ENCODE measurements at places on chromosomes 2 and 18.

- peak; percentile 42 for DNase-seq
Observed at GRCh38 chr18:49582579-49582978, 20.7 kb downstream of the LIPG start.

- peak; percentile 67 for DNase-seq
Observed at GRCh38 chr2:38947241-38948239, 57.9 kb downstream of the ARHGEF33 start.

DNA sequence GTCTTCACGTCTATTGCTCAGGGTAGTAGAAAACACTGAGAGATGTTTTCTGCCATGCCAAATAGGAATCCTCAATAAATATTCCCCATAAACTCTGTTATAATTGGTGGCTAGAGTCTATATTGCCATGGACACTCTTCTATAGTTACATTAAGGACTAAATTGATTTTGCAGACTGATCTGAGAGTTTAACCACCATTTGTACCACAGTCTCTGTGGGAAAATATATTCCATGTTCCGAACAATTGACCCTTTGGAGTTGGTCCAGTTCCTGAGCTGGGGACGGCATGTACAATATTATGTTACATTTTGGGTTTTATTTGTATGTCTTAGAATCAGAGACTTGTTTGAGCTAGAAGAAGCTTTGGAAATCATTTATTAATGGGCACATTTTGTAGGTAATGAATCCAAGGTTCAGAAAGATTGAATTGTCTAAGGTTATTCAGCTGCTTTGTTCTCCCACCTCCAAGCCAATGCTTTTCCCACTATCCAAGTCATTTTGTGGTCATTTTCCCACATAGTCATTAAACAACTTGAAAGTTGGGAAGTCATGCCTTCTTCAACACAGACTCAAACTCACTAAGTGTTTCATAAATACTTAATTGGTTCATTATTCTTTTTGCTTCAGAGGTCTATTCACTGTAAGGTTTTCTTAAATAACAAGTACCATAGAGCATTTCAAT is 5.1 kb upstream of the PPP1CB start:
- no peak for DNase-seq

DNA sequence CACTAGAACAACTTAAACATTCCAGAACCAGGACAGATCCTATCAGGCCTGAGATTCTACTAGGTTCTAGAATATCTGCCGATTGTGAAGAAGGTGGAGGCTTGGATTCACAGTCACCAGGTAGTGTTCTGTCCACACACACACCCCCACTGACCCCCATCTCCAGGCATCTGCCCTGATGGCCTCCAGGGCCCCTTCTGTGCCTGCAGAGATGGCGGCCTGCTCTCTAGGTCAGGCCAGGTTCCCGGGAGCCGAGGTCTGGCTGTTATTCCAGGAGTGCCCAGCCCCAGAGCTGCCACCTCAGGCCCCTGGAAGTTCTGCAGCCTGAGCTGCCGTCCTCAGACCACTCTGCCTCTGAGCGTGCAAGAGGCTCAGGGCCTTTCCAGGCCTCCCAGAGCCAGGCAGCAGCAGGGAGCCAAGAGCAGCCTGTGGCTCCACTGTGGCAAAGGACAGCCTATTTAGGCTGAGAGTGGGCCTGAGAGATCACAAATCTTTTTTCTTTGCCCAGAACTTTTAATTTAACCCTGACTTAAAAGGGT is 96.2 kb upstream of the ASAP2 start:
- DNase-seq: no peak

DNA sequence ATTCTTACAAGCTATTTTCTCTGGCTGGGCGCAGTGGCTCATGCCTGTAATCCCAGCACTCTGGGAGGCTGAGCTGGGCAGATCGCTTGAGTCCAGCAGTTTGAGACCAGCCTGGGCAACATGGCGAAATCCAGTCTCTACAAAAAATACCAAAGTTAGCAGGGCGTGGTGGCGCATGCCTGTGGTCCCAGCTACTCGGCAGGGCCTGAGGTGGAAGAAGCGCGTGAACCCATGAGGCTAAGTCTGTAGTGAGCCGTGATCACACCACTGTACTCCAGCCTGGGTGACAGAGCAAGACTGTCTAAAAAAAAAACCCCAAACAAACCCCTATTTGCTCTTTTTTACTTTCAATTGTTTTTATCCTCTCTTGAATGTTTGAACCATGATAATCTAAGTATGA is 37.0 kb downstream of the PPP4R1 start:
- no peak for DNase-seq
